T-helper 9 cell (primary cell): ENCODE measurements at places on chromosomes 16 and 17.

DNA sequence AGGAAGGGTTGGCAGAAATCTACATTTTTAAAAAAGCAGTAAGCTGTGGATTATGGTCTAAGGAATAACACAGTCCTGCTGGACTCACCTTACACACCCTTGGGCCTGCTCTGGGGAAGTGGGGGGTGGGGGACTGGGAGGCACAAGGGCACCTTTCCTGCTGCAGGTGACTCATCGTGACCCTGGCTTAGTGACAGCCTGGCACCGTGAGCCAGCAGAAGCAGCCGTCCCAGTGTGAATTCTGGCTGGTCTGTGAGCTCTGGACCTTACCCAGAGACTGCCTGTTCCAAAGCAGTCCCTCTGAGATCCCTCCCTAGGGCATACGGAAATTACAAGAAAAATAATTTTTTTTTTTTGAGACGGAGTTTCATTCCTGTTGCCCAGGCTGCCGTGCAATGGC lies 4.2 kb upstream of the CRK start:
- DNase-seq = no peak

- DNase-seq = no peak
Measured at GRCh38 chr16:67969254-67970039, 1.0 kb upstream of the SLC12A4 start.

GRCh38 chr16:66603537-66604375 lies 748 bp upstream of the CMTM3 start:
- DNase-seq = peak; percentile 59

- no peak for DNase-seq
Measured at GRCh38 chr17:80842456-80843013, 149.1 kb upstream of the CHMP6 start.

GRCh38 chr16:29705030-29705429 lies 26.1 kb downstream of the QPRT start:
- no peak for DNase-seq

GRCh38 chr16:22318690-22319358 lies 21.6 kb downstream of the POLR3E start:
- peak; percentile 65 for DNase-seq

DNA sequence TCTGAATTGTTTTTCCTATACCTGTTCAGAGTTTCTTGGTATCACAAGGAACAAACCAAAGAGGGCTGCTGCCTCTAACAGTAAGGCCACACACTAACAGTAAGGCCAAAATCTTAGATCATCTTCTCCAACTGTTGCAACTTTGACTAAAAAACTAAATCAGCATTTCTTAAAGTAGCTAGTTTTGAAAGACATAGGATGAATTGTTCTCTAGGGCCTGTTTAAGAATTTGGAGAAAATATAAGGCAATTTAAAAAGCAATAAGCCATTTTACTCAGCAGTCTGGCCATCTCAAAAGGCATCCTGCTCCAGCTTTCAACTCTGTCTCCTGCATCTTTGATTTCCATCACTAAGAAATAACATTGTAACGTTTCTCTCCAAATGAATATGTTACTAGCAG lies 105.0 kb upstream of the MON1B start:
- DNase-seq = no peak
